ENCODE measurements at places on chromosomes 2 and 18.

DNA sequence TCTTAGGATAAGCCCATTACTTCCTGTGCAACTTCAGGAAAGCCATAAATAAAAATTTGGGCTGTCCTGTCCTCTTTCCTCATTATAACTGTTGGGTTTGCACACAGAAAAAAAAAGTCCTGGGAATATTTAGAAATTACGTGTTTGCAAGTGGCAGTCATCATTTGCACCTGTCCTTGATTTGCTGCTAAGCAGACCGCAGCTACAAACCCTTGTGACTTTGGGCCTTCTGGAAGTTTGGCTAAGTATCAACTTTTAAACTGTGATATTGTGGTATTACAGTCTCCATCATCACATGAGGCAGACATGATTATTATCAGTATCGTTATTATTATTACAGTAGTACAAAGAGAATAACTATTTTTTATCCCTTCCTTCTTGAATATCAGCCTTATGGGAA, 260.7 kb upstream of the SESTD1 start:
- no peak for DNase-seq

- no peak for DNase-seq
Measured at GRCh38 chr18:8870528-8870927, 165.2 kb downstream of the MTCL1 start.

DNA sequence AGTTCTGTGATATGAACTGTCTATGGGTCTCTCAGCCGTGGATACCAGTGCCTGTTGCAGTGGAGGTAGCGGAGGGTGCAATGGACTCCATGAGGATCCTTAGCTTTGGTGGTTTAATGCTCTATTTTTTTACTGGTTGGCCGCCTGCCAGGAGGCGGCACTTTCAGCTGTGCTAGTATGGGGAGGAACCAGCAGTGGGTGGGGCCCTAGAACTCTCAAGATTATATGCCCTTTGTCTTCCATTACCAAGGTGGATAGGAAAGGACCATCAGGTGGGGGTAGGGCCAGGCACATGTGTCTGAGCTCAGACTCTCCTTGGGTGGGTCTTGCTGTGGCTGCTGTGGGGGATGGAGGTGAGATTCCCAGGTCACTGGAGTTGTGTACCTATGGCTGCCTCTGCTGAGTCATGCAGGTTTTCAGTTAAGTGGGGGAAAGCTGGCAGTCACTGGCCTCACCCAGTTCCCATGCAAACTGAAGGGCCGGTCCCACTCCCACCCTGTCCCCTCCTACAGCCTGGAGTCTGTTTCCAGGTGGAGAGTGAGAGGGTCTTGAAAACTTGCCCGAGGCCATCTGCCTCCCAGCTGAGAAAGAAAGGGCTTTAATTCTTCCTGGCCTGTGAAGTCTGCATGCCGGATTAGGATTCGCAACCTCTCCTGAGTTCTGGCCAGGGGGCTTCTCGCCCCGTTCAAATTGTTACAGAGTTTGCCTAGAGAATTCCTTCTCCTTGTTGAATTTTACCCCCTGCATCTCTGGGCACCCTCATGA, 14.5 kb downstream of the KCNS3 start:
- DNase-seq = no peak

DNA sequence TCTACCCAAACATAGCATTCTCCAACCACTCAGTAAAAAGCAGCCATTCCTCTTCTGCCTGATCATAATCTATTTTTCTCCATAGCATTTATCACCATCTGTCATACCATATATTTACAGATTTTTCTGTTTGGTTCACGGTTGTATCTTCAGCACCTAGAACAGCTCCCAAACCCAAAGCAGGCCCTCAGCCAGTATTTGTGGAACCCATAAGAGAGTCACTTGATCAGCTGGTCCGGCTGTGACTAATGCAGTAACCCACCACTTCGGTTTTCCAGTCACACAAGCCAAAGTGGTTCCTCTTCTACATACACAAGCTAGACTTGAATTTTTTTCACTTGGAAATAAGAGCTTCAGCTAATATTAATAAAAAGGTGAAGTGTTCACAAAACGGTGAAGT, 511.6 kb upstream of the CELF4 start:
- DNase-seq = no peak

- no peak for DNase-seq
Measured at GRCh38 chr2:234136461-234136860, 86.0 kb downstream of the SPP2 start.

DNA sequence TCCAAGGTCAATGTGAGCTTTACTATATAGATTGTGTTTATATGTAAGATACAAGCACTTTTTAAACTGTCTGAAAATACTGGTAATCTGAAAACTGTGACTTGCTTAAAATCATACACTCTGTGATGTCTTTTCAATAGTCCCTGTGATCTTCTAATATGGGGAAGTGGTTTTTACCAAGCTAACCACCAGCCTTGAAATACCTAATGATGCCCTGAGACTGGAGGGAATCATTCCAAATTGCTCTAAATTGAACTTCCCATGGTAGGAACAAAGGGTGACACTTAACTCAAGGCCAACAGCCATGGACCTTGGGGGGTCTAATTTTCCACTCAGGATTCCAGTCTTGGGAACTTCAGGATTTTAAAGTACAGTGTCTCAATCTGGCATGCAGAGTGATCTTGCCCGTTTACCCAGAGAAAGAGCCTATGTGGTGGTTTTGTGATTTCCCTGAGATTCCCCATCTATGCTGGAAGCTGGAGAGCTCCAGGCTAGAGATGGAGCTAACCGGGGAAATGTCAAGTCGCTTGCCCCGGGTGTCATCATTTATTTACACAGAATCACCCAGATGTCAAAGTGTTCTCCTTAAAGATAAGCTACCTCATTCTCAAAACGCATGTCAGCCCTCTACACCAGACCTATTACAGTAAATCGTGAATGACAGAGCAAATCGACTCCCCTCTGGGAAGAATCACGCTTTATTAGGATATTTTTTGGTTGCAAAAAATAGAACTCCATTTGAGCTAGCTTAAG, 198.5 kb downstream of the SP3 start:
- no peak for DNase-seq
